ENCODE measurements at places on chromosomes 11 and 22.
A peak's percentile ranks its signal among the peaks of the same experiment; 100 is the strongest.

DNA sequence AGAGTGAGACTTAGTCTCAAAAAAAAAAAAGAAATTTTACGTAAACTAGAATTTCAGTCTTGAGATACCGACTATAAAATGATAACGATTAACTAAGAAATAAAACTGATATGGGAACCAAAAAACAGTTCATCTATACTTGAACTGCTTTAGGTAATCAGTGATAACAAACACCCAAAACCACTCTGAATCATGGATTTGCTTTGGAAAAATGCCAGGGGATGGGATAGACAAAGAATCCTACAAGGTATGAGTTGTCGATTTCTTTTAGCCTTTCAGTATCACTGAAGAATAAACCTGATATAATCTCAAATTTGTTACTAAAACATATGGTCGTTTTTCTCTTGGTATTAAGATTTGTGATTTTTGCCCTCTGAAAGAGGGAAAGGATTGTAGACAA, 13.7 kb downstream of the CSTF3 start:
- peak; percentile 55 for DNase-seq

GRCh38 chr11:45150943-45151342, 4.5 kb downstream of the PRDM11 start:
- DNase-seq = no peak

- peak; percentile 93 for DNase-seq
Measured at GRCh38 chr11:110891411-110891810, 179.2 kb upstream of the ARHGAP20 start.

GRCh38 chr11:117221775-117222517, 9.9 kb downstream of the PCSK7 start:
- DNase-seq = no peak

GRCh38 chr11:548700-549603, 11.6 kb downstream of the LMNTD2 start:
- DNase-seq = no peak

DNA sequence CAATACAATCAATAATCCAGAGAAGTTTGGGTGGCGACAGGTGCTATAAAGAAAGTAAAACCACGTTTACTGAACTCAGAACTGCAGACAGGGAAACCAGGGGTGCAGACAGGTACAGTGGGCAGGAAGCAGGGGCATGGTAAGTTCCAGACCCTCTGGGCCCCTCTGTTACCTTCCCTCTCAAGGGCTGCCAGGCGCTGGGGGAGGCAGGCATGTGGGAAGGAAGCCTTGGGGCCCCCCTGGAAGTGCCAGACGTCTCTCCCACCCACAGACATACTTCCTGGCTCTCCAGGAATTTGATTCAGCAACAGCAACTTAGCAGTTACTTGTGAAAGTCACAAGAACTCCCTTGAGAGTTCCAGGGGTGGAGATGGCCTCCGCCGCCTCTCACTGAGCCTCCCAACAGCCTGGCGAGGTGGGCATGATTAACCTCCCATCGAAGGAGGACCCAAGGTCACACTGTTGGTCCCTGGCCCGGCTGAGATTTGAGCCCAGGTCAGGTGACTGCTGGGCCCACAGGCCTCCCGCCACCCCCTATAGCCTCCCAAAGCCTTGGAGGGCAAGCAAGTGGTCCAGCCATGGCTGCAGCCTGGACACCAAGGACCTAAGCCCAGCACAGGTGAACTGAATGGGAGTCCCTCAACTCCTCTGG, 14.1 kb upstream of the TSKU start:
- DNase-seq = peak; percentile 74

DNA sequence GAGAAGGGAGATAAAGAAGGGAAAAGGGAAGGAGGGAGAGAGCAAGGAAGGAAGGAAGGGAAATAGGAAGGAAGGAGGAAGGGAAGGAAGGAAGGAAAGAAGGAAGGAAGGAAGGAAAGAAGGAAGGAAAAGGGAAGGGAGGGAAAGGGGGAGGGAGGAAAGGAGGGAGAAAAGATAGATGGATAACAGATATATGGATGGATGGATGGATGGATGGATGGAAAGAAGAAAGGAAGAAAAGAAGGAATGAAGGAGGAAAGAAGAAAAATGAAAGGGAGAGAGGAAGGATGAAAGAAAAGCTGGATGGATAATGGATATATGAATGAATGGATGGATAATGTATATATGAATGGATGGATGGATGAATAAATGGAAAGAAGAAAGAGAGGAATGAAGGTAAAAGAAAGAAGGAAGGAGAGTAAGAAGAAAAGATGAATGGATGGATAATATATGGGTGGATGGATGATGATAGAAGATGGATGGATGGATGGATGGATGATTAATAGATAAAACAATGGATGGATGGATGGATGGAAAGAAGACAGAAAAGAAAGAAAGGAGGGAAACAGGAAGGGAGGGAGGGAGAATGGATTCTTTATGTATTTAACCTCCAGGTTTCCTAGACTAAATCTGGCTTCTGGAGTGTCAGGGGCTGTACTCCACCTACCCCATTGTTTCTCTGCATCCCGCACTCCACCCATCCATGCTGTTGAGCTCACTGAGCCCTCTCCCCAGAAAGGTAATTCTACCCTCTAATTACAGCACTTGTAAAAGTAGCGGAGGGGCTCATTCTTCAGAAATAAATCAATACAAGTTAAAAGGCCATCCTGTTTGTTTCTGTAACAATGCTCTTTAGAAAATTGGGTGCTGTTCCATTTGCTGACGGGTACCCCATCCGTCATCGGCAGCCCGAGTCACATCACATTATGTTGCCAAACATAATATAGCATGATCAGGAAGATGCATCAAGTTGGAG, 506.1 kb downstream of the MIAT start:
- DNase-seq = no peak

GRCh38 chr11:64131683-64132190, 34.2 kb downstream of the MACROD1 start:
- DNase-seq = no peak

DNA sequence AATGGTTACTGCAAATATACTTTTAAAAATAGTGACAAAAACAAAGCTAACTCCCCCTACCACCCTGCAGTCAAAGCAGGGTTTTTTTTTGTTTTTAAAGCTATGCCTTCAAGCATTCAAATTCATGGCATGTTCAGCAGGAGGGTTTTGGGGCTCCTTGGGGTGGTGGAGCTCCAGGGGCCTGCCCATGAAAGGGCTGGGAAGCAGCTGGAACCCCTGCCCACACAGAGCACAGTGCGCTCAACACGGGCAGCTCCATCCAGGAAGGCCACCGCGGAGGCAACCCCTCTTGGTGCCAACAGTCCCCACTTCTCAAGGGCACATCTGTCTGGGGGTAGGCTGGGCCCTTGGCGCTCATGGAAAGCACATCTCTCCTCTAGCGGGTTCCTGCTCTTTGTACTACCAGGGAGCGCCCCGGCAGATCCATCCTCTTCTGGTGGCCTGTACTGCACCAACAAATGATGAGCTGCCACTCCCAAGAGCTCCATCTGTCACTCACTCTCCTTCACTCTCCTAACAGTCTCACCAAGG, 16.6 kb upstream of the PHLDA2 start:
- DNase-seq = no peak

DNA sequence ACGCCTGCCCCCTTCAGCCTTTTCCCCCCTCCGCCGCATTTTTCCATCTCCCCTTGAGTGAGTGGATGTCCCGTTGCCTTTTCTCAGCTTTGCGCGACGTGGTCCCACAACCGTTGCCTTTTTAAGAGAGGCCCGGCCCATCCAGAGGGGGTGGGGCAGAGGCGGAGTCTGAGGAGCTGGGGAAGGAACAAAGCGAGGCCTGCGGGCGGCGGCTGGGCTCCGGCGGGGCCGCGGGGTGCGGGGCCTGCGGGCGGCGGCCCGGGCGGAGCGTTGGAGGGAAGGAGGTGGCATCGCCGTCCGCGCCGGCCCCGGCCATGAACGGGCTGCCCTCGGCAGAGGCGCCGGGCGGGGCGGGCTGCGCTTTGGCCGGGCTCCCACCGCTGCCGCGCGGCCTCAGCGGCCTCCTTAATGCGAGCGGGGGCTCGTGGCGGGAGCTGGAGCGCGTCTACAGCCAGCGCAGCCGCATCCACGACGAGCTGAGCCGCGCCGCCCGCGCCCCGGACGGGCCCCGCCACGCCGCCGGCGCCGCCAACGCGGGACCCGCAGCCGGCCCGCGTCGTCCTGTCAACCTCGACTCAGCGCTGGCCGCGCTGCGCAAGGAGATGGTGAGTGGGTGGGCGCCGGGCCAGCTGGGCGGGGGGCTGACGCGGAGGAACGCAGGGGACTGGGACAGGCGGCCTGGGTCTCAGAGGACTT, at the start of gene FAM89B:
Gene FAM89B (plus strand): TSS at position 183 of the 696 bp plus-strand sequence. CDS start 132 bp downstream, at position 315.
- peak; percentile 84 for DNase-seq

- no peak for DNase-seq
Measured at GRCh38 chr22:23062616-23063538, 7.4 kb upstream of the GNAZ start.

- no peak for DNase-seq
Measured at GRCh38 chr22:23236440-23237184, 56.3 kb downstream of the BCR start.

DNA sequence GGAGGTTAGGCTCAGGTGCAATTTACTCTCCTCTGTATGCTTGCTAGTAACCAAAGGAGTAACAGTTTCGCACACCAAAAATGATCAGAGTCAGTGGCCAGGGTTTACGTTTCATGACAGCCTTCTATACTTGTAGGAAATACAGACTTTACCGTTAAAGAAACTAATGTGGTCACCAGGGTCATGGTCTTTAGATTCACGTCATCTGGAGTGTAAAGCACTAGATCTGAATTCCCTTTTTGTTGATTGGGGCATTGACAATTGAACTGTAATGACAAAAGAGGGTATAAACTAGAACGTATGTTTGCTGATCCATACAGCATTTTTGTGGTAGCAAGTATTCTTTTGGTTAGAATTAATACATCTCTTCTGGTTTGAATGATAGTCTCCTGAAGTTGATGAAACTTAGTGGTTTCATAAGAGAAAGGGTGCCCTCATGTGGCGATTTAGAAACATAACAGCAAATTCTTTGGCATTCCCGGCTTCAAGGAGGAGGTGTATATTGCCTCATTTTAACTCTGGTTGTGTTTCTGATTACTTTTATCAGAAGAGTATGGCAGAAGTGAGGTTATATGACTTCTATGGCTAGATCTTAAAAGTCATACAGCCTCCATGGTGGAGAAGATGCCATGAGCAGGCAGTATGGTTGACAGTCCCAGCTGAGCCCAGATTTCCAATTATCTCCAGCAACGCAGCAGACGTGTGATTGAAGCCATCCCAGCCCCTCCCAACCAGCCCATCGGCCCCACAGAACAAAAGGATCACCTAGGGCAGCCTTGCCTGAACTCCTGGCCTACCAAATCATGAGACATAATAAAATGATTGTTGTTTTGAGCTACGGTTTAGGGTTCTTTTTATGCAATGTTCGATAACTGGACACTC, 35.1 kb downstream of the MMP7 start:
- peak; percentile 81 for DNase-seq

GRCh38 chr22:39699631-39700360, 129.2 kb downstream of the CACNA1I start:
- DNase-seq = no peak

All from fibroblast of lung (primary cell).